GM20000 (cell line): ENCODE measurements at places on chromosomes 1 and 21.

- DNase-seq = no peak
These were observed 150.9 kb upstream of the CTTNBP2NL start for GRCh38 chr1:112245114-112245513.

- no peak for DNase-seq
These were observed 5.8 kb upstream of the SPTA1 start for GRCh38 chr1:158692356-158692755.

GRCh38 chr21:45719177-45719802 lies 75.8 kb downstream of the PCBP3 start:
- DNase-seq = no peak

DNA sequence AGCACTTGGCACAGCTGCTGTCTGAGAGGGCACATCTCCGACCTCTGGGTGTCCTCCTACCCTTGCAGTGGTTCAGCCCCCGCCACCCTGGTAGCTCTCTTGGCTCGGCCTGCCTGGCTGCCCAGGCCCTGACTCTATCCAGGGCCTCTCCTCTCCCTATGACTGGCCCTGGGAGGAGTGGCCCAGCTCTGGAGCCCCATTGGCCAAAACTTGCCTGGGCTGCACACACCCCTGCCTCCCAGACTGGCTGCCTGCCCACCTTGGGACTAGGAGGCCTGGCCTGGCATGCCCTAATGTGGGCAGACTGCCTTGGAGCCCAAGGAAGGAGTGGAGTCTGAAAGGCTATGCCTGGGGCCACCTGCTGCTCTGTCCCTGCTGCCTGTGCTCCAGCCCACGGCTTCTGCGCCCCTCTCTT lies 33.6 kb downstream of the ACOT11 start:
- DNase-seq = no peak

- DNase-seq = no peak
These were observed 59.1 kb downstream of the CAMK2N1 start for GRCh38 chr1:20426923-20427322.

DNA sequence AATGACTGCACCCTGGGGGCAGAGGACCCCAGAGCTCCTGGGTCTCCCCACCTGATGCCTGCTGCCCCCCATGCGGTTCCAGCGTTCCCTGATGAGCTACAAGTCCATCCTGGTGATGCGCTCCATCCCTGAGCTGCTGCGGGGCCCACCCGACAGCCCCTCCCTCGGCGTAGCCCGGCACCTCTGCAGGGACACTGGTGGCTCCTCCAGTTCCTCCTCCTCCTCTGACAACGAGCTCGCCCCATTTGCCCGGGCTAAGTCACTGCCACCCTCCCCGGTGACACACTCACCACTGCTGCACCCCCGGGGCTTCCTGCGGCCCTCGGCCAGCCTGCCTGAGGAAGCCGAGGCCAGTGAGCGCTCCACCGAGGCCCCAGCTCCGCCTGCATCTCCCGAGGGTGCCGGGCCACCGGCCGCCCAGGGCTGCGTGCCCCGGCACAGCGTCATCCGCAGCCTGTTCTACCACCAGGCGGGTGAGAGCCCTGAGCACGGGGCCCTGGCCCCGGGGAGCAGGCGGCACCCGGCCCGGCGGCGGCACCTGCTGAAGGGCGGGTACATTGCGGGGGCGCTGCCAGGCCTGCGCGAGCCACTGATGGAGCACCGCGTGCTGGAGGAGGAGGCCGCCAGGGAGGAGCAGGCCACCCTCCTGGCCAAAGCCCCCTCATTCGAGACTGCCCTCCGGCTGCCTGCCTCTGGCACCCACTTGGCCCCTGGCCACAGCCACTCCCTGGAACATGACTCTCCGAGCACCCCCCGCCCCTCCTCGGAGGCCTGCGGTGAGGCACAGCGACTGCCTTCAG lies 35.5 kb downstream of the TRIM11 start:
- no peak for DNase-seq

DNA sequence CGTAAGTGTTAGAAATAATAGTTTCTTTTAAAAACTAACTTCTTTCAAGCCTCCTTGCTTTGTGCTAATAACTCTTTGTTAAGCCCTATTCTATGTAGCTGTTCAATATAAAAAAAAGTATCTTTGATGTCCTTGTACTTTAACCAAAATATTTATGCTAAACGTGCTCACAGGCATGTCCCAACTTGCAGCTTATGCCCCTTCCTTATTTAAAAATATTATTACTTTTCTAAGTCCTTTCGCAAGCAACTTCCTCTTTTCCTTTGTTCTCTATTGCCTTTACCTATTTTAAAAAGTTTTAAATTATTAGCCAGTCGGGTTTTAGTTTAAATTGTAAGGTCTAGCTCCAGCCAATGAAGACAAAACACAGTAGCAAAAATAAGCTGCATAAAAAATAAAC lies 43.4 kb upstream of the NBPF3 start:
- no peak for DNase-seq

GRCh38 chr1:9490605-9491339 lies 48.5 kb upstream of the SLC25A33 start:
- DNase-seq = peak; percentile 85

GRCh38 chr1:240497908-240498307 lies 114.0 kb downstream of the GREM2 start:
- DNase-seq = no peak

DNA sequence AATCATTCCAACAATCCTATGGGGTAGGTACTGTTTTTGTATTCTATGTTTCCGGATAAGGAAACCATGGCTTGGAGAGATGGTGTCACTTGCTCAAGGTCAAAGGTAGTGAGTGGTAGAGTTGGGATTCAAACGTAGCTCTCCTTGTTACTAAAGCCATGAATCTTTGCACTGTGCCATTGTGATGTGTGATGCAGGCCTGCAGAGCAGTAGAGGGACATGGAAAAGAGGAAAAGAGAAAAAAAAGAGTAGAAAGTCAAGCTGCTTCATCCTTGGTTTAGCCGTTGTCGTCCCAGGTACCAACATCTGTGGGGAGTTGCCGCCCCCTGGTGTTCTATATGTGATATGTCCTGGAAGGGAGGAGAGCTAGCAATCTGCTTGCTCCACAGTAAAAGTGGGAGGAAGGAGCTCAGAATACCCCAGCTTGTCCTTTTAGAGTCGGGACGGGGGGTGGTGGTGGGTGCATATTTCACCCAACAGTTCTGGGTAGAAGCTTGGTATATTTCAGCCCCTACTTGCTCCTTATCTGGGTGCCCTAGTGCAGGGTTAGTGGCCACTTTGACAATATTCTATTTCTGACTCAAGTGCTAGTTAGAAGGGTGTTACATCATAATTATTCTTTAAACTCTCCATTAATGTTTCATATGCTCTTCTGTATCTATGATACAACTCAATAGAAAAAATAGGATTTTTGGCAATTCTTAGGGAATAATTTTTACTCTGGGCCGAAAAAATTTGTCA lies 98.4 kb downstream of the EBNA1BP2 start:
- peak; percentile 83 for DNase-seq

GRCh38 chr1:85417876-85418275 lies 47.1 kb downstream of the DDAH1 start:
- no peak for DNase-seq

DNA sequence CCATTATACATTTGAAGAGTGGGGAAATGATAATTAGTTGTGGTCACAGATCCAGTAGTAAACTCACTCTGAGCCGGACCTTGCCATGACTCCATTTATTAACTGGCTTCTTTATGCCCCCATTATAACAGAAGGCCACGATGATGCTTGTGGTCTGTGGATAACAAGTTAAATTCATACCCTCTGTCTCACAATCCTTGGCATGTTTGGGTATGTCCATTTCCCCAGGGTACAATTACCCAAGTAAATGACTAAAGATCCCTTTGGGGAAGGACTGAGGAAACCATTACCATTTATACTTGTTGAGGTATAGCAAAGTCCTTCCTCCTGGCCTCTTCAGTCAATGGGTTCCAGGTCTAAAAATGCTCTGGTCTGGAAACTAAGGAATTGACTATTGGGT lies 7.3 kb upstream of the USP1 start:
- DNase-seq = no peak

- no peak for DNase-seq
These were observed 2212.8 kb downstream of the MRPL39 start for GRCh38 chr21:23394458-23394857.

DNA sequence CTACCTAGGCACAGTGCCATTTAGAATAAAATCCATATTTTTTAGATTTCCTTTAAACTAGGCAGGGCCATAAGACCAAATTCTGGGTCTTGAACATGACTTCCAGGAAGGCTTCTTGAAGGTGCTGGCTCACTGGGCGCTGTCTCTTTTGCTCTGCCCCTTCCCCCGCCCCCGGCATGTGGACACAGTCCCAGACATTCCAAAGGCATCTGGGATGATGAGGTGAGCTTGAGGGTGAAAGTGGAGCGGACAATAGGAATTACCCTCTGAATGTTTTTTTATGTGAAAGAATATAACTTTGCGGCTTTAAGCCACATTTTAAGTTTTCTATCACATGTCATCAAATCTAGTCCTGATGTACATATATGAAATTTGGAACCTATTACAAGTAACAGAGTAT lies 29.4 kb downstream of the RWDD3 start:
- DNase-seq = no peak

- no peak for DNase-seq
These were observed 43.2 kb upstream of the ZNF281 start for GRCh38 chr1:200452850-200453552.

DNA sequence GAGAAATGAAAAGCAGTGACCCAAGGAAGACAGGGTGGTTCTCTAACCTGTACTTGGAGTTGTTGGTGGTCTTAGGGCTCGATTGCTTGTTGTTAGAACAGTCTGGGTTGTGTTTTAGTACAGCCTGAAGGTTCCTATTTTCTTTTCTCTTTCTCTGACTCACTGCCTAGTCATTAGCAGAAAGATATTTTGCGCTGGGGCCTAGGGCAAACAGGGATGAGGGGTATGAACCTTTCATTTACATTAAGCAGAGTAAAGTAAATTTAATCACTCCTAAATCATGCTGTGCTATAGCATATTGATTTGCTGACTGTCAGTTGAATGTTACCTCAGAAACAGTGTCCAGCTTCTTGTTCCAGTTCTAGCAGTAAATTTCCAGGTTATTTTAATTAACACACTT lies 197.2 kb downstream of the RWDD3 start:
- DNase-seq = no peak

DNA sequence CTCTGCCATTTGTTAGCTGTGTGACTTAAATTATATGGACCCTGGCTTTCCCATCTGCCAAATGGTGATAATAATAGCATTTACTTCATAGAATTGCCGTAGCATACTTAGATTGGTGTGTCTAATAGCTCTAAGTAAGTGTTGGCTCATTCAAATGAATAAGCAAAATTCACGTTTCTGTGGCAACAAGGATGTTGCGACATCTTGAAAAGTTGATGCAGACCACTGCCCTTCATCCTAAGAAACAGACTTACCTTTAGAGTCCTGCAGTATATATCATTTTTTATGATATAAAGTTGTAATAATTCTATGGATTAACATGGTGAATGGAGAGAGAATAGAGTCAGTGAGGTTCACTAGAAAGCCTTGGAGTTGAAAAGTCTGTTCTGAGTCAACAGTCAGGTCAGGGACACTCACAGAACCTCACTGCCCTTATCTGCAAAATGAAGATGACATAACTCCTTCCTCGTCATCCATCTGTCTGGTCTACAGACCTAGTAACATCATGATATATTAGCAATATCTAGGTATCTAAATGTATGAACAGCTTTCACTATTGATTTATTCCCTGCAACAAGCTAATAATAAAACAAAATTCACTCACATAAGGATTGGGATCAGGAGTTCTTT lies 167.3 kb upstream of the C8B start:
- no peak for DNase-seq

GRCh38 chr1:19698181-19698580 lies 33.5 kb downstream of the HTR6 start:
- DNase-seq = no peak

DNA sequence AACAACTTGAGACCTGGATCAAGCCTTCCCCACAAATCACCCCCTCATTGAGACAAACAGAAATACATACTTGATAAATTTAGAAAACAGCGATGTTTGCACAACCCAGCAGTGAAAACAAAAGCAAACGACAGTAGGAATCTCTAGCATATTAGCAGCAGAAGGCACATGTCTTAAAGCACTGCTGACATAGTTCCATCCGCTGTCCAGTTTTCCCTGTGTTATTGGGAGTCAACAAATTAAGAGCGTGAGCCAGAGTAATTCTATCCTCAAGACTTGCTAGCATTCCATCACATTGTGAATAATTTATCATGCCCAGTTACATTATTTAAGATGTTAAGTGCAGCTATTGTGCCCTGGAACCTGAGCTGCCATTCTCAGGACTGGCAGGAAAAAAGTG lies 55.3 kb downstream of the IGSF5 start:
- no peak for DNase-seq

GRCh38 chr1:18336801-18337200 lies 143.9 kb upstream of the KLHDC7A start:
- no peak for DNase-seq

DNA sequence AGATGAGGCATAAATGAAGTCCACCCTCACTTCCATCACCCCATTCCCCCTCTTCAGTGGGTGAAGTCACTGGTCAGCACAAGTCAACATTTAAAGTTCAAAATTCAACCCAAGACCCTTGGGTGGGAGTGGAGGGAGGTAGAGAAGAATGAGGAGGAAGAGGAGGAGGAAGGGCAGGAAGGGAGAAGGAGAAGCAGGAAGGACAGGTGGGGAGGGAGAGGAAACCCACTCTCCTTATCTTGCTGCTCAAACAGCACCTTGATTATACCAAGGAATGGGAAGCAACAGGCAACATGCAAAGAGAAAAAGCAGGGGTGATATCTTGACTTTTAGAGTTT lies 4.0 kb upstream of the BTG2 start:
- DNase-seq = no peak

DNA sequence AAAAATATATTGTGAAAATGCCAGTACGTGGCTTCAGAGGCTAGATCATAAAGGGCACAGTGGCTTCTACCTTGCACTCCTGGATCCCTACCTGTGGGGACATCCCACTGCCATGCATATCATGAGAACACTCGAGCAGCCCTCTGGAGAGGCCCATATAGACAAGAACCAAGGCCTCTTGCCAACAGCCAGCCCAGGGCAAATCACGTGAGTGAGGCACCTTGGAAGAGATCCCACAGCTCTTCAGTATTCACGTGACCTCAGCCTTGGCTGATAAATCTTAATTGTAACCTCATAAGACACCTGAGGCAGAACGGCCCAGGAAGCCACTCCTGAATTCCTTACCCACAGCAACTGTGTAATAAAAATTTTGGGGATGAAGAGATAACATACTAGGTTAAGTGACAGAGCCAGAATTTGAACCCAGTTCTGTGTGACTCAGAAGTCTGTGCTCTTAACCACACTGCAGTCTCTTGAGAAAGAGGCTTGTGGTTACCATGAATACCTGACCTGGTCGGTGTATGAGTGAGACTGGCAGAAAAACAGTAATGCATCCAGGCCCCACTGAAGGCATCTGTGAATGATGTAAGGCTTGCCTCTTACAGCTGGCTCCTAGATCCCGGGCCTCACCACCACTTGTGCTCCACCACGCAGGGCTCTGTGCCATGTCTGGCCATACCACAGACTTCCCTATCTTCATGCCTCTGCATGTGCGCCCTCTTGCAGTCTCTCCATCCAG lies 6.9 kb upstream of the A3GALT2 start:
- no peak for DNase-seq

- DNase-seq = no peak
These were observed 56.7 kb upstream of the CD55 start for GRCh38 chr1:207264663-207265252.
